HepG2 (cell line): ENCODE measurements at places on chromosomes 11 and 22.

GRCh38 chr11:82794490-82794889 lies 60.8 kb upstream of the FAM181B start:
- no peak for DNase-seq

DNA sequence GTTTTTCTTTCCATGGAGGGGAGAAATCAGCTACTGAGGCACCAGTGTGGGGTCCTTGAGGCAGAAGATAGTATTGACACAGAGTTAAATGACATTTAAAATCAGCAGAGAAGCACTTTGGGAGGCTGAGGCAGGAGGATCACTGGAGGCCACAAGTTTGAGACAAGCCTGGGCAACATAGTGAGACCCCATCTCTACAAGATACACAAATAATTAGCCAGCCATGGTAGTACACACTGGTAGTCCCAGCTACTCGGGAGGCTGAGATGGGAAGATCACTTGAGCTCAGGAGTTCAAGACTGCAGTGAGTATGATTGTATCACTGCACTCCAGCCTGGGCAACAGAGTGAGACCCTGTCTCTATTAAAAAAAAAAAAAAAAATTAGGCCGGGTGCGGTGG lies 38.1 kb downstream of the KREMEN1 start:
- no peak for DNase-seq

- peak; percentile 87 for DNase-seq
These were observed 700 bp upstream of the DEPDC5 start for GRCh38 chr22:31753005-31753633.

DNA sequence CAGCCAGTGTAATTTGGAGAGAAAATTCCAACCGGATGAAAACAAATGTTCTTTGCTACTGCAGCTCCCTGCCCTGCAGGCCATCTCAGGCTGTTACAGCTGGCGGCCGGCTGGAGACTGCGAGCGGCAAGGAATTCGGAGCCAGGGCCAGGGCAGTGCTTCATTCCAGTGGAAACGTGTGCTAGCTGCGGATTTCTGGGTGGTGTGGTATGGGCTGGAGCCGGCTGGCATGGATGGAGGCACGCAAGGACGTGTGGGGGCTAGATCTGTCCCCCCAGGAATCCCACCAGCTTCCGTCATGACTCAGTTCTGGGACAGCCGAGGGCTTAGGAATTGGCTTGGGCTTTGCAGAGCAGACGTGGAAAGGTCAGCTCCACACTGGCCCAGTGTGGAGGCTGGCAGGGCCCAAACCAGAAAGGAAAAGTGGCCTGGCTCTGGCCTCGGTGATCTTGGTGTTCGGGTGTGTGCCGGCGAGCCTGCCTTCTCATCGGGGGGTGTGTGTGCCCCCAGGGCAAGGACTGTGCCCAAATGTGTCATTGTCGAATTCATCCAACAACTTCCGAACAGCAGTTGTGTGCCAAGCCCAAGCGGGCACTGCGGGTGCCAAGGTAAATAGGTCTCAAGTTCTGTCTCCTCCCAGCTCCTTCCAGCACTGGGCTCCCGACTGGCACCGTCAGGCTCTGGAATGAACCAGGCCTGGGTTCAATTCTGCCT lies 48.1 kb upstream of the SHISAL1 start:
- DNase-seq: no peak

GRCh38 chr11:69382131-69383128 lies 88.5 kb downstream of the MYEOV start:
- DNase-seq: no peak

GRCh38 chr11:64854534-64855502 lies 10.4 kb upstream of the CDC42BPG start:
- DNase-seq: peak; percentile 80

DNA sequence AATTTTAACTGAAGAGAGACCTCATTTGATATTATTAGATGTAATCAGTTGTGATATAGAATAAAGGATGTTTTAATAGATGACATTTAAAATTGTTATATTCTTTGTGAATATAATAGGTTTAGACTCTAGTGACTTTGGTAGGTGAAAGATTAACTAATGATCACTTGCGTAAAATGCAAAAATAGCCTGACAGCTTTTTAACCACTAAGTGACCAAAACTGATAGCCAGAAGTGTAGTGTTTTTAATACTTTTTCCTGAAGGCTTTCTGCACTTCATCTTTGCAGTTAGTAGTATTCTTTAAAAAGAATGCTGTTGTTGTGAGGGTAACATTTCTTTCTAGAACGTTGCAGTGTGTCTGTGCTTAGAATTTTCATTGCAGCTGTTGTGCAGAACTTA lies 5.1 kb downstream of the CAPRIN1 start:
- no peak for DNase-seq

DNA sequence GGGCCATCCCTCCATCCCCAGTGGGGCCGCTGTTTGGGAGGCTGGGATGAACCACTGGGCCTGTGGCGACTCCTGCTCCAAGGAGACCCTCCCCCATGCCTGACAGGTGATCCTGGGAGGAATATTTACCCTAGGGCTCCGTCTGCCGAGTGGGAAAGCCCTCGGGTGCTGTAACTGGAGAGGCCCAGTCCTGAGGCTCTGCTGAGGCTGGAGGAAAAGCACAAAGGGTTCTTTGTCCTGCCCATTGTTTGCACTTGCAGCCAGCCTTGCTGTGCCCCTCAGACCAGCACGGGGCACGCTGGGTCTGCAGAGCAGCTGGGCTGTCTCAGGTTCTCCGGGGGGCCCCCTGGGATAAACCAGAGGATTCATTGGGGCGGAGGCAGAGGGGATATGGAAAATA lies 321.1 kb downstream of the MN1 start:
- DNase-seq: peak; percentile 74

- no peak for DNase-seq
These were observed 55.8 kb upstream of the ARHGAP42 start for GRCh38 chr11:100631316-100631715.

DNA sequence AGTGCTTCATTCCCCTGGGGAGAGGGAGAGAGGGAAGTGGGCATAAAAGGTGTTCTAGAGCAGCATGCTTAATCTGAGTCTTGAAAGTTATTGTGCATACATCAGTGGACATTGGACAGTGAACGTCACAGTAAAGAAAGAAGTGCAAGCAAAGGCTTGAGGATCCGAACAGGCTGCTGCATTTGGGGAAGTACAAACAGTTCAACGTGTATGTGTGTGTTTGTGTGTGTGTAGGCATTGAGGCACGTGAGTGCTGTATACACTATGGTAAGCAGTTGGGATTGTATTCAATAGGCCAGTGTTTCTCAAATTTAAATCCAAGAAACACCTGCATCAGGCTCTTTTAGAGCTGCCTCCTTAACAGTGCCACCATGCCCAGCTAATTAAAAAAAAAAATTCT lies 10.4 kb upstream of the EIF3M start:
- no peak for DNase-seq

- no peak for DNase-seq
These were observed 9.4 kb downstream of the PCF11 start for GRCh38 chr11:83166193-83166866.

DNA sequence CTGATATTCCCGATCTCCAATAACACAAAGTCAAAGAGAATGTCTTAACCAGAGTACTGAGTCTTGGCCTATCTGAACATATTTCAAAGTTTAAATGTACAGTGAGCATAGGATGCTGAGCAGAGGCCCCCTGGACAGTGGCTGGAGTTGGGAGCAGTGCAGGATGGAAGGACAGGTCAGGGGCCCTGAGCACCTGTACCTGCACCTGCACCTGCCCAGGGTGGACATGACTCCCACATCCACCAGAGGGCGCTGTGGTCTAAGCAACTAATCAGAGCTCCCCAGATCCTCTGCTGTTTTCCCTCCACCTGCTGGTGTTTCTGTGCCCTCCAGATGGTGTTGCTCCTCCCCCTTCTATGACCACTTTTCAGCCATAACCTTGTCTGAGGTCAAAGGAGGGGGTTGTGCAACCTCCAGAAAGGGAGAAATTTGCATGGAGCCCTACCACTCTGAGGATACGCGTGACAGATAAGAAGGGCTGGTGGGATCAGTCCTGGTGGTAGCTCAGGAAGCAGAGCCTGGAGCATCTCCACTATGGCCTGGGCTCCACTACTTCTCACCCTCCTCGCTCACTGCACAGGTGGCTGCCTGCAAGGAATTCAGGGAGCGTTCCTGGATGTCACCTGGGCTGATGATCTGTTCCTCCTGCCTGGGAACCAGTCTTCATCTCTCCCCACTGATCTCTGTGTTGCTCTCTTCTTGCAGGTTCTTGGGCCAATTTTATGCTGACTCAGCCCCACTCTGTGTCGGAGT lies 49.1 kb upstream of the VPREB1 start:
- DNase-seq: peak; percentile 83

GRCh38 chr11:32555091-32555490 lies 28.5 kb upstream of the EIF3M start:
- DNase-seq: no peak

- DNase-seq: no peak
These were observed 125.7 kb downstream of the DYNC2H1 start for GRCh38 chr11:103234974-103235373.
